ENCODE measurements at places on chromosomes 1 and 21. TPM values are rescaled to one million over a fixed set of nuclear protein-coding genes. Genes with fewer than 3 reads are reported as not detected.

Gene C1orf53
- 1.9 TPM for total RNA-seq

DNA sequence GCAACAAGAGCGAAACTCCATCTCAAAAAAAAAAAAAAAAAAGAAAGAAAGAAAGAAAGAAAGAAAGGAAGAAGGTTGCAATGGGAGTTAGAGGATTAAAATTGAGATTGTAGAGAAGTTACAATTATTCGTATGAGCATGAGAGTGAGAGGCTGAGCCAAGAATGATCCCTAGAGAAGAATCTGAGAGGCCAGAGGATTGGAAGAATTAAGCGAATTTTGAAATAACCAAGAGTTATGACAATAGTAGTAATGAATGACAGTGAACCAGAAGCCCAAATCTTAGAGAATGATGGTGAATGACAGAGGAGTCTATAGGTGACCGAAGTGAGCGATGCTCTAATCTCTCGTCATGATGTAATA lies 369 bp upstream of the ZYG11B start:
- peak overlapping the region; percentile 79 for H3K4me3 ChIP-seq
- DNase-seq = no peak
- no peaks in the 10 kb centered on the region for H3K36me3 ChIP-seq
- H3K27ac ChIP-seq = peak overlapping the region; percentile 5
- H3K27me3 ChIP-seq = no peaks in the 10 kb centered on the region

Gene TMEM52
- total RNA-seq = 21.5 TPM

DNA sequence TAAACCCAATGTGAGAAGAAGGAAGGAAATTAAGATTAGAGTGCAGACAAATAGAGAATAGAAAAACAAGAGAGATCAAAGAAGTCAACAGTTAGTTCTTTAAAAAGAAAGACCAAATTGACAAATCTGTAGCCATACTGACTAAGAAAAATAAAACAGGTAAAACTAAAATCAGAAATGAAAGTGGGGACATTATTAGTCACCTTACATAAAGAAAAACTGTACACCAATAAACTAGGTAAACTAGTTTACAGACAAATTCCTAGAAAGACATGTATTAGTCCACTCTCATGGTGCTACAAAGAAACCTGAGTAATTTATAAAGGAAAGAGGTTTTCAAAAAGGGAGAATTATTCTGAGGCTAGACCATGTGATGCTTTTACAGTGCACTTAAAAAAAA lies 22.3 kb downstream of the BLZF1 start:
- no peak overlapping the region for H3K27ac ChIP-seq
- no peak for DNase-seq
- H3K4me1 ChIP-seq = no peaks in the 10 kb centered on the region
- peaks cover 38% of the 10 kb centered on the region for H3K36me3 ChIP-seq
- no peak overlapping the region for H3K4me3 ChIP-seq

Gene SPTA1
- total RNA-seq = 45.9 TPM

Measured in K562 (cell line).